ENCODE measurements at places on chromosomes 11 and 22.

GRCh38 chr11:47786373-47786772 is 19.2 kb upstream of the FNBP4 start:
- no peaks in the 10 kb centered on the region for H3K27me3 ChIP-seq
- H3K4me3 ChIP-seq: no peak overlapping the region
- no peaks in the 10 kb centered on the region for H3K4me1 ChIP-seq
- H3K27ac ChIP-seq: no peak overlapping the region
- H3K36me3 ChIP-seq: peaks cover 63% of the 10 kb centered on the region

DNA sequence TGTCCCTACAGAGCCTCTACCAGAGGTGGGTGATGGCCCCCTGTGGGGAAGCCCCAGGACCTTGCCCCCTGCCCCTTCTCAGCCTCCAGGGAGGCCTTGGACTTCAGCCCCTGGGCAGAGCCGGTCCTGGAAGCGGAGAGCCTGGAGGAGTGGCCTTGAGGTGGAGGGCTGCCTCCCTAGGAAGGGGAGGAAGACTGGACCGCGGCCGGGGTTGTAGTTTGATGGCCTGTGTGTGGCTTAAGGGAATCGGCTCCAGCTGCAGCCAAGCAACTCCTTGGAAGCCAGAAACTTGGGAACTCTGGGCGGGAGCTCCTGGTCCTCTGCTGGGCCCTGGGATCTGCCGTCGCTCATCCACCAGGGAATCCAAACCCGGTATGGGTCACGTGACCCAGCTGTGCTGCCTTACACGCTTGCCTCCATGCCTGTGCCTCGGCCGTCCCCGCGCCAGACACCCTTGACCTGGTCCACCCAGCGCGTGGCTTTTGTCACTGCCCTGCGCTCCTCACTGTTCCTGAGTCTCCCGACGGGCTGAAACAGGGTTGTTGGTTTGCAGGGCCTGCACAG is 23.5 kb upstream of the ARHGAP8 start:
- no peak for DNase-seq
- no peak overlapping the region for H3K27ac ChIP-seq
- no peak overlapping the region for H3K4me3 ChIP-seq

DNA sequence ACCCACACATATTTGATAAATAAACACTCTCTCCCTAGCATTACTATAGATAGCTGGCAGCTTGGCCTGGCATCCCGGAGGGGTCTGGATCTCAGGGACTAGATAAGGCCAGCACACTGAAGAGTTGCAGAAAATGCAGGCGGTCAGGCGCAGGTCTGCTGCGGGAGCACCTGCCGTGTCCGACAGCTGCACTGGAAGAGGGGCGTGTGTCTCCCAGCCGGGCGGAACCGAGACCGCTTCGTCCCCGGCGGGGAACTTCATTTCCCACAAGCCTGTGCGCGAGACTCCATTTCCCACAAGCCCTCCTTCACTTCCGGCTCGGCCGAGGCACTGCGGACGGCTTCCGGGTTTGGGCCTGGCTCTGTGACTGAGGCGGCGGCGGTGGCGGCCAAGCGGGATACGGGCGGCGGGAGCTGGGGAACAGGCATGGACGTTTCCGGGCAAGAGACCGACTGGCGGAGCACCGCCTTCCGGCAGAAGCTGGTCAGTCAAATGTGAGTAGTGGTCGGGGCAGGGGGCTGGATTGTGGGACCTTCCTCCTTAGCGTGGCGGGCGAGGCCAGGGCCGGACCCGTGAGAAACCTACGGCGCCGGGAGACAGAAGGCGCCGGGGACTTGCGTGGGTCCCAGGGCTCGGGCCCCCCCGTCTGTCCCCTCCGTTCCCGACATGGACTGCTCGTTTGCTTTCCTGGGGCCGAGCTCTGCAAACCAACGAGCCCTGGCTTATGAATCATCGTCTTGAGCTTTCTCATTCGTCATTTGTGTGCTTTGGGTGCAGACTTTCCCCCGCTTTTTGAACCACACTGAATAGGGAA is at the start of gene MED15:
MED15 (plus strand) TSS at position 358 of the 814 bp plus-strand sequence; CDS start at position 427, 69 bp downstream.
- H3K4me1 ChIP-seq: peaks cover 30% of the 10 kb centered on the region
- peak within 1 kb of the TSS; percentile 87 for H3K27ac ChIP-seq
- no peaks in the 10 kb centered on the region for H3K27me3 ChIP-seq
- DNase-seq: peak; percentile 91

- no peaks in the 10 kb centered on the region for H3K36me3 ChIP-seq
- H3K27ac ChIP-seq: no peak overlapping the region
- DNase-seq: no peak
- H3K4me1 ChIP-seq: no peaks in the 10 kb centered on the region
- no peaks in the 10 kb centered on the region for H3K27me3 ChIP-seq
Observed at GRCh38 chr11:37105427-37105826, 507.4 kb upstream of the RAG2 start.

DNA sequence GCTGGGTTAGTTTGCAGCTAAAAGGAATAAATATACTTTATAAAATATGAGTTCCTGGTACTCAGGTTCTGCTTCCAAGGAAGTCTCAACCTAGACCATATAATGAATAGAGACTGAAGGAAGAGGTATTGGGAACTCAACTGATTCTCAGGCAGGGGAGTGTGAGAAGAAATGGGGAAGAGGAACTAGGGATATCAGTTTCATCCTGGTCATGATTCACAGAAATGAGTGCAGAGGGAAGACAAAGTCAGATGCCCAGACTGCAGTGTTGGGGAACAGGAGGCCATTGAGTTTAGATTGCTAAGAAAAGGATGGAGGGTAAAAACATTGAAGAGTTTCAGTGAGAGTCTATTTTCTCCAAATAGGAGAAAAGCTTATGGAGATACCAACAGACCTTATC is 28.8 kb downstream of the PLAAT5 start:
- H3K27me3 ChIP-seq: no peaks in the 10 kb centered on the region
- no peaks in the 10 kb centered on the region for H3K4me1 ChIP-seq
- no peak overlapping the region for H3K27ac ChIP-seq
- no peak for DNase-seq
- no peak overlapping the region for H3K4me3 ChIP-seq
- no peaks in the 10 kb centered on the region for H3K36me3 ChIP-seq

- H3K36me3 ChIP-seq: no peaks in the 10 kb centered on the region
- DNase-seq: no peak
- H3K4me1 ChIP-seq: no peaks in the 10 kb centered on the region
- H3K4me3 ChIP-seq: no peak overlapping the region
Observed at GRCh38 chr11:10674911-10675440, 18.6 kb downstream of the IRAG1 start.

- no peak overlapping the region for H3K4me3 ChIP-seq
- H3K36me3 ChIP-seq: no peaks in the 10 kb centered on the region
- no peak overlapping the region for H3K27ac ChIP-seq
- H3K4me1 ChIP-seq: peaks cover 27% of the 10 kb centered on the region
Observed at GRCh38 chr11:19800162-19800561, 87.5 kb downstream of the NAV2 start.

DNA sequence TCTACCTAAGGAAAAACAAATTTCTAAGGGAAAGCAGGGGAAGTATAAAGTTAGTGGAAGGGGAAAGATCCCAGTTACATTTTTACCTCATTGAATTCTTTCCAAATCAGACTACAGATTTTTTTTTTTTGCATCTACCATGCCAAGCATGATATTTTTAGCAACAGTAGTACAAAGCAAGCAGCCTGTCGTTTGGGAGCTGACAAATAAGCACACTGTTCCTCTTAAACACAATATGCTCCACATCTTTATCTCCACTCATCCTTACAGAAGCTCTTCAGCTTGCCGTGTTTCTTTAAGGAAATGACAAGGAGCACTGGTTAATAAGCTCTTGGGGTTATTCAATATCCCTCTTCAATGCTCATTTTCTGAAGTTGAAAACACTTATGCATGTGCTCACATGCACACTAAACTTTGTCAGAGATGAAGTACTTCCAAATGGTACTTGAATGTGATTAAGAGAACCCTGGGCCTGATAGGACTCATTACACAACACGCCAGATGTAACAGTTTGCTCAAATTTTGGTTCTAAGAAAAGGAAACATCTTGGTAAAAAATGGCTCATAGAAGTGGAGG is 53.8 kb downstream of the PAX6 start:
- no peak overlapping the region for H3K4me3 ChIP-seq
- DNase-seq: peak; percentile 27
- no peaks in the 10 kb centered on the region for H3K36me3 ChIP-seq
- no peak overlapping the region for H3K27ac ChIP-seq

DNA sequence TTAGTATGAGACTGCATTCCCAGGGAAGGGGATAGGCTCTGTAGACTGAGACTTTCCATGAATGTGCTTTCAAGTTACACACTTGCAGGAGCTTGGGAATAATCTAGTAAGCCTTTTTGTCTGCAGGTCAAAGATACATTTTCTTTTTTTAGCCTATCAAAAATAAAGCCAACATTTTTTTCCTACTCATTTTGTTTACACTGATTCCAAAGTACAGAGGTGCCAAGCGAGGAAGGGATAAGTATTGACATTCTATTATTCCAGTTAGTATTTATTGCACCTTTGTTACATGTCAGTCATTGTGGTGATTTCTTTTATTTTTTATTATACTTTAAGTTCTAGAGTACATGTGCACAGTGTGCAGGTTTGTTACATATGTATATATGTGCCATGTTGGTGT is 413.0 kb upstream of the CHORDC1 start:
- no peaks in the 10 kb centered on the region for H3K4me1 ChIP-seq
- no peak for DNase-seq
- H3K27ac ChIP-seq: no peak overlapping the region
- no peaks in the 10 kb centered on the region for H3K27me3 ChIP-seq
- H3K4me3 ChIP-seq: no peak overlapping the region

- H3K36me3 ChIP-seq: no peaks in the 10 kb centered on the region
- no peak for DNase-seq
- H3K27me3 ChIP-seq: no peaks in the 10 kb centered on the region
- no peak overlapping the region for H3K4me3 ChIP-seq
Observed at GRCh38 chr11:69328231-69328630, 34.3 kb downstream of the MYEOV start.

DNA sequence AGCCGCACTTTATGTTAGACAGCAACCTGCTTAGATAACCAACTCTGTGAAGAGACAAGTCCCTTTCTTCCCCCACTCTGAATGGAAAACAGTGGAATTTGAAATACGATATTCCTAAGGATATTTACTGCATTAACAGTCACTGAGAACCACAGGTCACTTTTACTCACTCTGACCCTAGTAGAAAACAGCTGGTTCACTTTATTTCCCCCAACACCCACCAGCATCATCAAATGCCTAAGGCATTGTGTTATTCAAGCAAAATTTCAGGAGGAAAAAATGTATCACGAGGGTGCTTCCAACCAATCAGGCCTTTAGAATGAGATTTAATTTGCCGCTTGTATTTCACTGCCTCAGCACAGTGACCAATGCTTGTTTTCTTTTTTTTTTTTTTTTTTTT is 1134.1 kb upstream of the CCDC90B start:
- no peaks in the 10 kb centered on the region for H3K27me3 ChIP-seq
- no peak for DNase-seq
- no peaks in the 10 kb centered on the region for H3K36me3 ChIP-seq

DNA sequence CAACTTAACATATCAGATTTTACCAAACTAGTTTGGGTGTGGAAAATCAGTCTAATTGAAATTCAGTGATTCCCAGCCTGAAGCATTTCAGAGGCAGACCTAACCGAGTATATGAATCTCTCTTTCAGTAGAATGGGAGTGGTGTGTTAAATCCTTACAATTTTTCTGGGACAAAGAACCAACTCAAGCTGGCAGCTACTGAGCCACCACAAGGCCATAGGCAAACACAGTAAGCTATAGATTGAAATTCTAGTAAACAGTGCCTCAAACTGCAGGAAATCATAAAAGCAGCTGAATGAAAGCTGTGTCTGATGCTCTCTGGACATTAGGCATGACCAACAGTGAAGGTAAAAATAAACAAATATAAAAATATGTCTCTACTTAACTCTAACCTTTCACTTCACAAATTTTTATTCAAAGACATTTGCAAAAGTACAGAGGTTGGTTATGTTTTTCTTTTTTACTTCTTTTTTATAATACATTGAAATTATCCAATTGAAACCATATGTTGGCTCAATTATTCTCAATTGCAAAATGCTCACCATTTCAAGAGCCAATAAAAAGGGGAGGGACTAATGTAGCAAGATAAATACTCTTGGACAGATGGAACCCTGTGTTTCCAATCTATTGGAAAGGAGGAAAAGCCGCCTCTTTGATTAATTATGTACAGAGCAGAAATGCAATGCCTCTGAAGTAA is 35.8 kb upstream of the FIBIN start:
- DNase-seq: no peak
- no peaks in the 10 kb centered on the region for H3K4me1 ChIP-seq
- H3K27ac ChIP-seq: no peak overlapping the region
- no peaks in the 10 kb centered on the region for H3K27me3 ChIP-seq
- no peak overlapping the region for H3K4me3 ChIP-seq
- no peaks in the 10 kb centered on the region for H3K36me3 ChIP-seq

GRCh38 chr11:45141171-45141570 is 5.3 kb upstream of the PRDM11 start:
- H3K4me1 ChIP-seq: peaks cover 8% of the 10 kb centered on the region
- H3K27me3 ChIP-seq: no peaks in the 10 kb centered on the region
- H3K27ac ChIP-seq: no peak overlapping the region

GRCh38 chr11:105202422-105202821 is 62.9 kb upstream of the CARD18 start:
- H3K4me3 ChIP-seq: no peak overlapping the region
- H3K36me3 ChIP-seq: no peaks in the 10 kb centered on the region
- H3K4me1 ChIP-seq: peaks cover 4% of the 10 kb centered on the region
- DNase-seq: no peak
- no peak overlapping the region for H3K27ac ChIP-seq

- no peaks in the 10 kb centered on the region for H3K36me3 ChIP-seq
- H3K27me3 ChIP-seq: peaks cover 4% of the 10 kb centered on the region
- H3K4me1 ChIP-seq: peaks cover 11% of the 10 kb centered on the region
- H3K27ac ChIP-seq: no peak overlapping the region
Observed at GRCh38 chr11:15075162-15075526, 1.8 kb downstream of the CALCB start.

DNA sequence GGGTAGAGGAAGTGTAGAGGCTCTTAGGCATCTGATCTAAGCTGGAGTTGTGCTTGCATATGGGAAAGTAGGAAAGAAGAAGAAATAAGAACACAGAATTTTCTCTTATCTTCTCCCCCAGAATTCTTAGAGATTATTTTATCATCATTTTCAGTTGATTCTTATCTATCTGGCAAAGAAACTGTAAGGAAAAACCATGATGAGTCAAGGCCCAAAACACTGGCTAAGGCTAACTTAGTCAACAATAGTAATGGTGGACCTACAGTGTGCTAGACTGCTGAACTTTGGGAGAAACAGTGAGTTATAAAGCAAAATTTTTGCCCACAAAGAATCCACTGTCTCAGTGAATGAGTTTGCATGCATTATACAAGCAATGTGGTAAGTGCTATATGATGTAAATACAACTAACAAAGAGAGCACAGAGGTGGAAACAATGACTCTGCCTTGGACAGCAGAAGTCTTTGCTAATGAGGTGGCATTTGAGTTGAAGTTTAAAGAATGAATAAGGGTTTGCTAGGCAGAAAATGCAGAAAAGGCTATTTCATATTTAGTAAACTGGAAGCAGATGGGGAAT is 344.5 kb upstream of the PLET1 start:
- no peak overlapping the region for H3K4me3 ChIP-seq
- no peaks in the 10 kb centered on the region for H3K4me1 ChIP-seq
- H3K36me3 ChIP-seq: no peaks in the 10 kb centered on the region
- DNase-seq: no peak
- H3K27ac ChIP-seq: no peak overlapping the region
- no peaks in the 10 kb centered on the region for H3K27me3 ChIP-seq

Data from thyroid gland (tissue), 4 donors.